ENCODE measurements at places on chromosomes 1 and 21.
A peak's percentile ranks its signal among the peaks of the same experiment; 100 is the strongest.

- DNase-seq: peak; percentile 51
Measured at GRCh38 chr1:34164771-34165391, at the start of gene CSMD2. TSS of gene CSMD2 (minus strand) at chr1:34165230. CDS start at chr1:34165097, 133 bp downstream.

GRCh38 chr1:53964109-53964508 lies 18.0 kb downstream of the LRRC42 start:
- no peak for DNase-seq

- DNase-seq: no peak
Measured at GRCh38 chr1:46940307-46940706, 969 bp downstream of the CYP4A11 start.

DNA sequence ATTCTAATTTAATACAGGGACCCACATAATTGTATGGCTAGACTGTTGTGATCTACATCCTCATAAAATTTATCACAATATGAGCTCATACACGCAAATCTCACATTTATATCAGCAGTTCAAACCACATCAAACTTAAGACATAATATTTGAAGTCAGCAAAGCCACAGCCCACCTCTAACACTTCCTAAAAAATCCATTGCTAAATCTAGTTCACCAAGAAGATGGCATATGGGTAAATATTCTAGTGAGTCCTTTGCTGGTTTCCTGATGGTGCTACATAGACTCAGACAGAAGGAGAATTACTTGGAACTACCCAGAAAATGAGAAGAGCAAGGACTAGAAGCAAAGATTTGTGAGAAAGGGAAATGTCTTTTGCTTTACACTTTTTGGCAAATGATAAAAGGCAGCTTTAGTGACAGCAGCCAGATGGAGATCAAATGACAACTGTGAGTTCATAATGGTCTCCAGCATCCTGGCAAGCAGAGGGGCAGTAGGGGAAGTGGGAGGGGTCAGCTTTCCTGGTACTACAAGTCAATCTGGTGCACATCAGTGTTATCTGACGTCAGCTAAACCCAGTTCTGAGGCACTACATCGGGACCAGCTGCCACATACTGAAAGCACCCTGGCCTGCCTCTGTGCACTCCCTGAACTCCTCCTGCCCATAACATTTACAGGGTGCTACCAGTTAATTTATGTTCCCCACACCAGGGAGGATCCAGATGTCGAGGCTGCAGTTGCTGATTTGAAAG lies 10.6 kb upstream of the GADD45A start:
- DNase-seq: no peak

DNA sequence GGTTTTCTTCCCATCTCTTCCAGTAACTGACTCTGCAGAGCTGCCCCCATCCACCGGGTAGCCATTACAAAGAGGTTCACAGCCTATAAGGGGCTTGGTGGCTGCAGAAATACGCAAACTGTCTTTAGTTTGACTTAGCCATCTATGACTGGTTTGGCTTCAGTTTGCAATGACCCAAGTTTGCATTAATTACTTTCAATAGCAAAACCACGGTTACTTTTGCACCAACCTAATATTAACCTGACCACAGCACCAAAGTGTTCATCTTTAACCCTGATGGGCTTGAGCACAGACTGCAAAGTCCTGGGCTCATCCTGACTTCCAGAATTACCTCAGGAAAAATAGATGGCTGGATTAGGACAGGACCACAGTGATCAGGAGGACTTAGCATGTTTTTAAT lies 2.2 kb upstream of the HAO2 start:
- no peak for DNase-seq

- peak; percentile 78 for DNase-seq
Measured at GRCh38 chr1:32335790-32336590, at the start of gene MARCKSL1. TSS of gene MARCKSL1 (minus strand) at chr1:32336233. CDS start at chr1:32336033, 200 bp downstream.

DNA sequence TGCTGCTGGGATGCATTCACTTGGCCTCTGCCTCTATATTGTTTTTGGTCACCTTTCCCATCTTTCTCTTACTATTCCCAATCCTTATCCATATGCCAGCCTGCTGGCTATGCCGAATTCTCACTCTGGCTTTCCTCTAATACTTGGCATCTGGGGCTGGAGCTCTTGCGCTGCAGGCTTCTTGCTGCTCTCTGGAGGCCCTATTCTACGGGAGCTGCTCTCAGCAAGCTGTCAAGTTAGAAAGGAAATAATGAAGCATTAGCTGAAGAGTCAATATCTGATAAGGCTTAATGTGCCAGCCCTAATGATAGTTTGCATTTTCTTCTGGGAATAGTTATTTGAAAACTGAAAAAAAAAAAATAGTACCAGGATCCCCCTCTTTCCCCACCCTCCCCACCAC lies 125.3 kb upstream of the CYYR1 start:
- no peak for DNase-seq

DNA sequence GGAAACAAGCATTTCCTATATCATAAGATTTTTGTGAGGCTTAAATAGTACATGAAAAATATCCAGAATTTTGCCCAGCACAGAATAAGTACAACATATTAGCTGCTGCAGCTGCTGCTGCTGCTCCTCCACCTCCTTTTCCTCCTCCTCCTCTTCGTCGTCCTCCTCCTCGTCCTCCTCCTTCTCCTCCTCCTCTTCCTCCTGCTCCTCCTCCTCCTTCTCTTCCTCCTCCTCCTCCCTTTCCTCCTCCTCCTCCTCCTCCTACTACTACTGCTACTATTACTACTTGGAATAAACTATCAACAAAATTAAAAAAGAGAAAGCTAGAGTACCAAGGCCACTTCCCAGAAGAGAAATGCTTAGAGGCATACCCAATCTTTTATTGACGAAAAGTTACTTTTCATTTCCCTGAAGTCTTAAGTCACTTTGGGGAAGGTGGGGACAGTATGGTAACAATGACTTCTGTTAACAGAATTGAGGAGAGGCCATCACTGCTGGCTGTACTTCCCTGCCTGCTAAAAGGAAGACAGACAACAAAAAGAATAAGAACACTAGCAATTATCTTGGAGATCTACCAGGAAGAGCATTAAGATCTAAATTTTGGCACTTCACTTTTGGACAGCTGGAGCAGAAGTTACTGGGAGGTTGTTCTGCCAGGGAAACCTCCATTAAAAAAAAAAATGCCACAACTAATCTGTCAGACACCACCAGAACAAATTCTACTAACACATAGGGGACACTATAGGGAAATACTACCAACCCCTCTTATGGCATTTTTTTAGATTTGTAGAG lies 7.1 kb downstream of the DENND1B start:
- no peak for DNase-seq

DNA sequence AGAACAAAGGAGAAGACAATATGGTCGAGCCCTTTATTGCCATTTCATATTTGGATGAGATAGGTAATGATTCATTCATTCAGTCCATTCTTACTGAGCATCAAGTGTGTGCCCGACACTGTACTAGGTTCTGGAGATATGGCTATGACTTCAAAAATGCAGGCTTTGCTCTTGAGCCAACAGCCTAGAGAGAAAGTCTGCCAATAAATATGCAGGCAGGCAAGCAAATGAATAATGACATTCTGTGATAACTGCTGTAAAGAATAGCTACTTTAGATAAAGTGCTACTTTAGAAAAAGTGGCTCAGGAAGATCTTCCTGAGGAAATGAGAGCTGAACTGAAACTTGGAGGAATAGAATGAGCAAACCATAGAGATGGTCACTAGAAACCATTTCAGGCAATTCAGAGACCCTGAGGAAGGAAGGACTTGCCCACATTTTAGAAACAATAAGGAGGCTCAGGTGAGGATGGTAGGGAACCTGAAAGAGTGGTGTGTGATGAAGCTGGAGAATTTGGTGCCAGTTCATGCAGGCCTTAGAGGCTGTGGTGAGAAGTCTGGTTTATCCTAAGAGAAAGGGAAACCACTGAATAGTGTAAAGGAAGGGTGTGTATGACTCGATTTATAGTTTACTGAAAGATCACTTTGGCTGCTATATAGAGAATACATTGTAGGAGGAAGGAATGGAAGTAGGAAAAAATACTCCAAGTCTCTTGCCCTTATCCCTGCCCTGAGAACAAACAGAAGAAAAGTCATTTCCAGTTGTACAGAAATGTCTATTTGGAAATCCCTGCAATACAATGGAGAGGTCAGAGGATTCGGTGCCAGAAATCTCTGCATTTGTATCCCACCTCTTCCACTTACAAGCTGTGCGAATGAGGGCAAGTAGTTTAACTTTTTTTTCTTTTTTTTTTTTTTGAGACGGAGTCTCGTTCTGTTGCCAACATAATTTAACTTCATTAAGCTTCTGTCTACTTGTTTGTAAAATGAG lies 167.9 kb downstream of the VPS13D start:
- no peak for DNase-seq

DNA sequence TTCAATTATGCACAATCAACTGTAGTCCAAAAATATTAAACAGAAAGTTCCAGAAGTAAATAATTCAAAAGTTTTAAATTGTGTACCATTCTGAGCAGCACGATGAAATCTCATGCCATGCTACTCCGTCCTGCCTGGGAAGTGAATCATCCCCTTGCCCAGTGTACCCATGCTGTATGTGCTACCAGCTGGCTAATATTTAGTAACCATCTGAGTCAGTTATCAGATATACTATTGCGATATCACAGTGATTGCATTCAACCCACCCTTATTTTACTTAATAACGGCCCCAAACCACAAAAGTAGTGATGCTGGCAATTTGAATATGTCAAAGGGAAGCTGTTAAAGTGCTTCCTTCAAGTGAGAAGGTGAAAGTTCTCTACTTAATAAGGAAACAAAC lies 56.2 kb downstream of the EVI5 start:
- DNase-seq: no peak

GRCh38 chr1:170044187-170044586 lies 30.3 kb downstream of the KIFAP3 start:
- DNase-seq: no peak

DNA sequence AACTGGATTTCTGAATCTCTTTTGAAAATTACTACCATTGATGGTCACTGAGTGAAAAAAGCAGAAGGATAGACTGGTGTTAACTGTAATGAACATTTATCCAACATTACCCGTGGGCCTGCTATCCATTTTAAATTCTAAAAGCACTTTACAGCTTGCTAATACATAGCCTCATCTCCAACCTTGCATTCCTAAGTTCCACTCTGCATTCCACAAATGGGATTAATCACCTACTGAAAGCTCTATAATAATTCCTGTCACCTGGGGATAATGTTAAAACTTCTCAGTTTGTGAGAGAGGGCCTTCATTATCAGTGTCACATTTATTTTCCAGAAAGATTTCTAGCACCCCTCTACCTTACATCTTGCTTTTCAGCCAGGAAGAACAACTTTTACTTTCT lies 38.2 kb downstream of the PTPRC start:
- no peak for DNase-seq

DNA sequence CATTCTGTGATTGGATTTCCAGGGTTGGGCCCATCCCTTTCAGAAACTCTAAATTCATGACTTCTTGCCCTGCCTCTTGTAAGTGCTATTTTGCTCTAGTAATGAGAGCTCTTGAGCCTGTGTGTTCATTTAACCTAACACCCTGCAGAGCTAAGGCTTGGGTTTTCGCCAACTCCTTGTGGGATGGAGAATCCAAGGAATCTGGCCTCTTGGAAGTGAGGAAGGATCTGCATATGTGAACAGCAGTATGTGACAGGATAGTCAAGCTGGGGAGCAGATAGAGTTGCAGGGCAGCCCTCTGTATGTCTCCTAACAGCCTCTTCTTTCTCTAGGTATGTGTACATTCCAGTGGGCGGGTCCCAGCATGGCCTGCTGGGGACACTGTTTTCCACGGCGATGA lies 258.9 kb downstream of the HHAT start:
- DNase-seq: no peak

GRCh38 chr1:50853325-50853724 lies 106.7 kb downstream of the FAF1 start:
- no peak for DNase-seq

DNA sequence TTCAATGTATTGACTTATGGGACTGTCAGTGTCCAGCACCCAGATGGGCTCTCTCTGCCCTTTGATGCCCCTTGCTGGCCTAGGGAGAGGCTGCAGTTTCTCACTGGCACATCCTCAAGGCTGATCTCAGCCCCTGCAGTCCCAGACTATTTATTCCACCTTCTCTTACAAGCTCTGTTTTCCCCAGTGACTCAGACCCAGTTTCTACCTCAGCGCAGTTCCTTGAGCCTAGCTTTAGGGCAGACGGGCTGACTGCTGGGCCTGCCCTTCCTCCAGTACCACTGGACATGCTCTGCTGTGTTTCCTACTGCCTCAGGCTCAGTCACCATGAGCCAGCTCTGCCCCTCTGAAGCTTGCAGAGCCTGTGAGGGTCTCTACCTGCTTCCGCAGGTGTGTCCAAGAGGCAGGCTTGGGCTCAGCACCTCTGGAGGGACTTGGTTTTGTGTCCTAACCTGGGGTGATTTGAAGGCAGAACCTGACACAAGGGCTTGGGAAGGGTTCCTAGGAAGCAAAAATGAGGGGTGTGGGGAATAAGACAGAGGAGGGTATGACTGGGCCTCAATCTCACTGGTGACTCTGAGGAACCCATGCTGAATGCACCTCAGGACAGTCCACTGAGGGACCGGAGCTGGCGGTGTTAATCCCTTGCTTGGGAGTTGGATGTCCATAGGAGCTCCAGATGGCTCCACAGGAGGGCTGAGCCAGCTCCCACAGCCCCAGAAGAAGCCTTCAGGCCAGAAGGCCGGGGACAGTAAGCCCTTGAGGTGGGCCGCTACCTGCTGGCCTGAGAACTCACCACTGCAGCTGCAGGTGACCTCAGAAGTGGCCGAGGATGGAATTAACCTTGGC lies 689.9 kb downstream of the MATN1 start:
- DNase-seq: no peak

DNA sequence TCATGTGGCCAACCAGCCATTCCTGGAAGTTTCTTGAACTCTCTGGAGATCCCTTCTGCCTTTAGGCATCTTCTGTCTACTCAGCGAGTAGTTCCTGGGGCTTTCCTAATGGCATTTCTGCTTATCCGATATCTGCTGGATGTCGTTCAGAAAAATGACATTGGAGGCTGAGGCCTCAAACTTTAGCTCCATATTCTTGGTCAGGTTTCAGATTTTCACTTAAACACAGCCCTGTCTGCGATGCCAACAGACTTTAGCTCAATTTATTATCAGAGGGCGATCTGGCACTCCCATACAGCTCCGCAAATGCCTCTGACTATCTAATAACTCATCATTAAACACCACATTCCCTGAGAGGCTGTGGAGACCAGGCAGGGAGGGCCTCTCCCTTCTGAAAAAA lies 46.3 kb upstream of the ETS2 start:
- no peak for DNase-seq

GRCh38 chr1:15337656-15338402 lies 71.9 kb upstream of the EFHD2 start:
- DNase-seq: no peak

GRCh38 chr1:244322791-244323521 lies 128.8 kb downstream of the ADSS2 start:
- no peak for DNase-seq

GRCh38 chr21:42411891-42412635 lies 8.4 kb downstream of the UBASH3A start:
- no peak for DNase-seq

- DNase-seq: no peak
Measured at GRCh38 chr1:211013346-211014240, 120.4 kb downstream of the KCNH1 start.

All from NCI-H2227 treated with DMSO at 0.1 percent for 48 hours (cell line).